ENCODE measurements at places on chromosomes 13 and 19.

GRCh38 chr19:47897861-47898260 lies 11.7 kb upstream of the SULT2A1 start:
- DNase-seq: no peak

GRCh38 chr13:39200249-39200910 lies 162.1 kb downstream of the NHLRC3 start:
- DNase-seq: no peak

GRCh38 chr13:97191615-97192014 lies 30.5 kb upstream of the MBNL2 start:
- no peak for DNase-seq

- DNase-seq: peak; percentile 64
Measured at GRCh38 chr13:100506154-100506553, 82.4 kb downstream of the GGACT start.

GRCh38 chr19:49020931-49021895 lies 2.9 kb downstream of the CGB3 start:
- peak; percentile 42 for DNase-seq

GRCh38 chr19:54253331-54254194 lies 3.5 kb downstream of the LILRB5 start:
- no peak for DNase-seq

DNA sequence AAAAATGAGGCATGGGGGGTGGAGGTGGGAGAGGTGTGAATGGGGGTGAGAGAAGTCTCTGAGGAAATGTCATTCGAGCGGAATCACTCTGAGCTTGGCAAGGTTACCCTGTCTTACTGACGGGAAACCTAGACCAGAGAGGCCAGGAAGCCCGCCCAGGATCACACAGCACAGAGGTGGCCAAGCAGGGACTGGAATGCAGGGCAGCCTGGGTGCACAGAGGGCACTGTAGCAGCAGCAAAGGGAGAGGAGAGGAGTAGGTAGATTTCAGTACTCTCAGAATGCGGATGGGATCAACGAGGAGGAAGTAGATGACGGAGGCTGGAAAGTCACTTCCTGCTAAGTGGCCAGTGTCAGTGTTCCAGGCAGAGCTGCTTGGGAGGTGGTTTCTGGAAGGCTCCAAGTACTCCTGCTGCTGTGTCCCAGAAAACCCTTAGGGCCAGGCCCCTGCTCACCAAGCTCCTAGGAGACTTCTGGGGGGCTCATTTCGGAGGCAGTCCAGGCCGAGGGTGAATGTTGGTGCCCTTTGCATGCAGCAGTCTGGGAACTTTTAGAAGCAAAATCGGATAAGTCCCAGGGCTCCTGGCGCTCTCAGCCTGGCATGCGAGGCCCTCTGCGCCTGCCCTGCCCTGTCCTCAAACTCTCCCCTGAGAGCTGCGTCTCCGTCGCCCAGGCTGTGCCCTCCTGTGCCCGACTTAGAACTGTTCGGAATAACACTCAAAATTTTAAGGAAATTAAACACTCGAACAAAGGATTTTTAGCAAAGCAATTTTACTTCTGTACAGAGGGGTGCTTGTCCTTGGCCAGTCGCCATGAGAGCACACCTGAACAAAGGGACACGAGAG lies 33.5 kb downstream of the DNM2 start:
- DNase-seq: no peak

DNA sequence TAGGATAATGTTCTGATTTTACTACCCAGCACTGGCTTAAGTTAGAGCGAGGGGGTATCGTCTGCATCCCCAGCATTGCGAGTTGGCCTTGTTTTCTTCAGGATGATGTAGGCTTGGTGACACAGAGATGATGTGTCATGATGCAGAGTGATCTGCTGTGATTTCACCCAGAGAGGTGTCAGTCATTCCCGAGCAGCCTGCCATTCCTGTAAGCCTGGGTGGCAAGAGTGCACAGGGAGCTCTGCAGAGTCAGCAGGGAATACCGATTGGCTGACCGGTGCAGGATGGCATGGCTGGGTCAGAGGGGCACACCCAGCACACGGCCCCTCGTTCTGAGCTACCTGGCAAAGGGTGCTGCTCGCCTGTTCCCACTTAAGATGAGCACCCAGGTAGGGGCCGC lies 15.8 kb upstream of the GJB6 start:
- DNase-seq: no peak

GRCh38 chr19:7787141-7787540 lies 24.1 kb downstream of the CLEC4M start:
- DNase-seq: no peak

- no peak for DNase-seq
Measured at GRCh38 chr13:110737555-110737954, 24.1 kb downstream of the ING1 start.

GRCh38 chr19:16309643-16310042 lies 15.0 kb upstream of the KLF2 start:
- no peak for DNase-seq

GRCh38 chr13:43133792-43134191 lies 110.4 kb downstream of the DNAJC15 start:
- DNase-seq: no peak

GRCh38 chr19:47506459-47506858 lies 8.4 kb downstream of the NAPA start:
- DNase-seq: no peak

DNA sequence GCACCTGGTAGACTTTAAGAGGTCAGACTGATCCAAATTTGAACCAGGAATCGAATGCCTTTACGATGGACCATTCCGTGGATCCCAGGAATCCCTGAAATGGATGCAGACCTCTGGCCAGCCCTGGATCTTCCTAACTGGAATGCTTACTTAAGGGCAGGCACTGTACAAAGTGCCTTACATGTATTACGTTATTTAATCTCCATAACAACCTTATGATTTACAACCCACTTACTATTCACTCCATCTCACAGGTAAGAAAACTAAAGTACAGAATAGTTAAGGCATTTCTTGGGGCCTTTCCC lies 93.6 kb downstream of the HSPH1 start:
- no peak for DNase-seq

GRCh38 chr19:40369797-40370196 lies 20.2 kb downstream of the HIPK4 start:
- DNase-seq: no peak

DNA sequence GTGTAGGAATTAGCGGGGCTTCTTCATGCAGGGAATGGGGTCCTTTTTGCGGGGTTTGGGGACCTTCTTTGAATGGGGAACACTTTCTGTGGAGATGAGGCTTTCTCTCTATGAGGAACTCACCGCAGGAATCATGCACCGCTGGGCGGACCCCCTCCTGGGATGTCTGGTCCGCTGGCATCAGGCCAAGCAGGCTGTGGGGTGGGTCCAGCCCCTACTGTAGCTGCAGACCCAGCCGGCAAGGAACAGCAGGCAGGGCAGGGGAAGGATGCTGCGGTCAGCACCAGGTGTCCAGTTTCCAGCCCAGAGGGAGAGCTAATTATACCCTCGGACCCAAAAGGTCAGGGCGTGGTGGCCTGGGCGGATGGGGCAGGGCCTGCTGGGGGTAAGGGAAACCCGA lies 1.8 kb downstream of the MYBPC2 start:
- no peak for DNase-seq

GRCh38 chr19:3105641-3106508 lies 11.7 kb downstream of the GNA11 start:
- no peak for DNase-seq
